NCI-H146 (cell line): ENCODE measurements at places on chromosomes 6 and 20.

DNA sequence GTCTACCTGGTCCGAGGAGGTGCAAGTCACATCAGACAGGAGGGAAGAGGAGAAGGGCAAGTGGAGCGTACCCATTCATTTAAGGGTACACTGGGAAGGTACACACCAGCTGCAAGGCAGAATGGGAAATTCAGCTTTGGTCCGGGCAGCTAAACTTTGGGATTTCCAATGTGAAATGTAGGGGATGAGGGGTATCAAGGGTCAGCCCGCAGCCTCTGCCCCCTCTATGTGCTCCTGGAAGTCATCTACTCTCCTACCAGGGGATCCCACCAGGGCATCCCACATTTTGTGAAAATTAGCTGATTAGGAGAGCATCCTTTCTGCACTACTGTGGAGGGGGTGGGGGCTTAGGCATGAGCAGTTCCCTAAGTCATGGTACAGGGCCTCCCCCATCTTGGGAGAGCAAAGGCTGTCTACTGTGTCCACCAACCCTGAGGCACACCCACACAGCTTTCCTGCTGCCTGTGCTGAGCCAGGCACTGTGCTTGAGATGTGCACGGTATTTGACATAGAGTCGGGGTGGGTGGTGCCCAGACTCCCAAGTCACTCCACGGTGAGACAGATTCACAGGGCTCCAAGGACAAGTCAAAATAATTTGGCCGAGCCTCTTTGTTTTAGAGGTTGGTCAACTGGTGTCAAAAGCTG lies 189.1 kb upstream of the SULF2 start:
- DNase-seq, result no peak

- DNase-seq, result no peak
These were observed 32.6 kb downstream of the SERINC1 start for GRCh38 chr6:122438975-122439374.

DNA sequence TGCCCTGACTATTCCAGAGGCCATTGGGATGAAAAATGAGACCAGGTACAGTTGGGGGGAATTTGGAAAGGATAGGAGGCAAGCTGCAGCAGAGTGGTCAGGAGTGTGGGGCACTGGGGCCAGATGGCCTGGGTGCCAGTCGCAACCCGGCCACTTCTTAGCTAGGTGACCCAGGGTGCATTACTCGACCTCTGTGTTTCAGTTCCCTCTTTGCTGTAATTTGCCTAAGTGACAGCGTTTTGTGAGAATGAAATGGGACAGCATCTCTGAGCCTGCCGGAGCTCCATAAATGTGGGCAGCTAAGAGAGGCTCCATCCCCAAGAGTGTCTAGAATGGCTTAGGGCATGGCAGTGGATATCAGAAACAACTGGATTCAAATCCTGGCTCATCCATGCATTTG lies 13.9 kb downstream of the LRFN2 start:
- DNase-seq, result no peak

DNA sequence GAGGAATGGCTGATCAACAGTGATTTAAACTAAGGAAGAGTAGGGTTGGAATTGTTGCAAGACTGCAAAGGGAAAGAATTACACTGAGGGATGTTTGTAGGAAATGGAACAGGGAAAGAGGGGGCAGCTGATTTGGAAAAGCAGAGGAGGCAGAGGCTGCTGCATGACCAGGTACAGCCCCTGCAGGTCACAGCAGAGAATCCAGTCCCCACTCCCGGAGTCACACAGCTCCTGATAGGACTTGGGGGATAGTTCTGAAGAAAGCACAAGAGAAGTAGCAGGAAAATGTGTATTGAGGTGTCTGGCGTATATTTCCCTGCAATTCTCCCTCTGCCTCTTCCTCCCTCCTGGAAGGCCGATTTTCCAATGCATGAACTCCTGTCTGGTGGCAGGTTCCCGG lies 92.5 kb upstream of the PDE10A start:
- DNase-seq, result no peak

GRCh38 chr20:44218446-44218845 lies 7.9 kb upstream of the OSER1 start:
- no peak for DNase-seq

- DNase-seq, result no peak
These were observed 451.0 kb upstream of the MAN1A1 start for GRCh38 chr6:119800526-119800925.

- no peak for DNase-seq
These were observed 88.3 kb downstream of the SH3BGRL2 start for GRCh38 chr6:79719248-79719960.

GRCh38 chr6:3868544-3868943 lies 19.4 kb downstream of the FAM50B start:
- no peak for DNase-seq

DNA sequence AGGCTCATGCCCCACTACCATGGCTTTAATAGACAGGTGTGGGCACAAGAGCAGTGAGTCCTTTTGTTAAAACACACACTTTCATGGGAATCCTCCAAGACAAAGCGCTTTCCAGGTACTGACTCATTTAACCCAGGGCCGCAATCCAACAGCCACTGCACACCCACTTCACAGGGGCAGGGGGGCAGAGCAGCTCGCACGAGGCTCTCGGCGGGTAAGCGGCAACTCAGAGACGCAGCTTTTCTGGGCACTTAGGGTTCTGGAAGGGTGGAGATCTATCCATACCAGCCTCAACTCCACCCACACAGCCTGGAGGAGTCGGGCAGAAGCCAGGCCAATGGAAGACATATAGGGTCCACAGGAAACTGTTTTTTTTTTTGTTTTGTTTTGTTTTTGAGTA lies 28.6 kb downstream of the PSMG4 start:
- DNase-seq, result no peak

DNA sequence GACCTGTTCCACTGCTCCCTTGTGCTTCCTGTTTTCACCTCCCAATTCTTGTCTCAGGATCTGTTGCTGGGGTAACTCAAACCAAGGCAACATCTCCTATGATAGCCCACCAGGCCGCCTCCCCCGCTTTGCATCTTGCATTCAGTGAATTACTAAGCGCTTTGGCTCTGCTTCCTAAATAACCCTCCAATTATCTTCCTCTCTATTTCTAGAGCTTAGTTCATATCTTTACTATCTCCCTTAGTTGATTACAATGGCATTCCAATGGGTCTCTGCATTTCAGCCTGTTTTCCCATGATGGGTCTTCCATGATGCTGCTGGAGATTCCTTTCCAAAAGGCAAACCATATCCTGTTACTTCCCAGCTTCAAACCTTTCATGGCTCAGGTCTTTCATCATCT lies 117.2 kb upstream of the FERMT1 start:
- no peak for DNase-seq

- no peak for DNase-seq
These were observed 1.7 kb upstream of the CBFA2T2 start for GRCh38 chr20:33488201-33488600.

DNA sequence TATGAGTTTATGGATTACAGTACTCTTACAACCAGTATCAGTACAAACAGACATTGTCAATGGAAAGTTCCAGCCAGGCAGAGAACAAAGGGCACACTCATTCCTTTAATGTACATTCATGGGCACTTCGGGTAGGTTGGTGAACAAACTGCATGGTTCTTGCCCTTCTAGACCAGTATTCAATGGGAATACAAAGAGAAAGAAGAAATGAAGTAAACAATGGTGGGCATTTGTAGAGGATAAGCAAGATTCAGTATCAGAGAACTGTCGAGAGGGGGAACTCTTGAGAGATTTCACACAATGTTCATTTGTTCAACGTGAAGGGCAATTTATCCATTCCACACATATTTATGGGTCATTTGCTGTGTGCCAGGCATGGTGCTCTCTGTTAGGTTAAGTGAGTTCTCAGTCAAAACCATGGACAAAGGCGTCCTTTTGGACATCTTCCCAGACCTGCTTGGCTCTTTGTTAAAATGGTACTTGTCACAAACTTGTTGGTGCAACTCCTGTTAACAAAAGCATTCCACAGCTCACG lies 714.8 kb downstream of the DHX35 start:
- DNase-seq, result no peak

DNA sequence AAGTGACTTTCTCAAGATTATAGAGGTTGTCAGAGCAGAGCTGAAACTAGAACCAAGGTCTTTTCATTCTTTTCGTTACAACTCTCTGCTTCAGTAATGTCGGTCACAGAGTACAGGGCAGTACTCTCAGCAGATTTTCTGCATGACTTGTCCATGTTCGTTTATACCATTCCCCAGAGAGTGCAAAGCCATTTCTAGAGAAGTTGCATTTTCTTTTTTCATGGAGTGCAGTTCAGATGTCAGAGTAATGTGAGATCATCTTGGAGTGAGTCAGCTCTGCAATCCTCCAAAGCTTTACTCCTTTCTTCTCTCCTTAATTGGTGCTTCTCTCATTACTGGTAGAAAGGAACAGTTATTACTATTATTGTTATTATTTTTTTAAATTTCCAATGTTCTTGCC lies 115.6 kb upstream of the B3GAT2 start:
- no peak for DNase-seq

DNA sequence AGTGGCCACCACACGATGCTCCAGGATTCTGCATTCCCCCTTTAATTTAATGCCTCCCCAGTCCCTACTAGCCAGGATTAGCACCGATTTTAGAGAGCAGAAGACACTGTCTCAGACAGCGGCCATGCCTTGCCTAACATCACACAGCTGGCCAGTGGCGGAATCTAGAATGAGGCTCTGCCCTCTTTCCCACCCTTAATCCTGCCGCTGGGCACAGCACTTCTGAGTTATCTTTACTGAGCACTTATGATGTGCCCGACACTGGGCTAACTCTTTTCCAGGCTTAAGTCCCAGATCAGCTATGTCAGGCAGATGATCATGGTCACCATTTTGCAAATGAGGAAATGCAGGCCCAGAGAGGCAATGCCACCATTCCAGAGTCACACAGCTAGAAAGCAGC lies 5.6 kb upstream of the BPIFA2 start:
- no peak for DNase-seq

DNA sequence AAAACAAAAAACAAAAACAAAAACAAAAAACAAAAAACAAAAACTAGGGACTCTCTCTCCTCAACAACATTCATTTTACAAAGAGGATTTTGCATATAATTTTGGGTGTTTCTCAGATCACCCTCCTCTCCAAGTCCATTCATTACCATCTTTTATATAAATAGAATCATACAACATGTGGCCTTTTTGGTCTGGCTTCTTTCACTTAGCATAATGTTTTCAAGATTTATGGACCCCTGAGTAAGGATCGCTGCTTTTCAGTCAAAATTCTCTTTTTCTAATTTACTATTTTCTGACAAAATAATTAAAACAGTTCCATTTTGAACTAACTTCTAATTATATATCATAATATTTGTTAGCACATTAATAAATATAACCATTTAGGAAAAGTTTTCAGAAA lies 94.8 kb downstream of the UBE3D start:
- DNase-seq, result no peak

DNA sequence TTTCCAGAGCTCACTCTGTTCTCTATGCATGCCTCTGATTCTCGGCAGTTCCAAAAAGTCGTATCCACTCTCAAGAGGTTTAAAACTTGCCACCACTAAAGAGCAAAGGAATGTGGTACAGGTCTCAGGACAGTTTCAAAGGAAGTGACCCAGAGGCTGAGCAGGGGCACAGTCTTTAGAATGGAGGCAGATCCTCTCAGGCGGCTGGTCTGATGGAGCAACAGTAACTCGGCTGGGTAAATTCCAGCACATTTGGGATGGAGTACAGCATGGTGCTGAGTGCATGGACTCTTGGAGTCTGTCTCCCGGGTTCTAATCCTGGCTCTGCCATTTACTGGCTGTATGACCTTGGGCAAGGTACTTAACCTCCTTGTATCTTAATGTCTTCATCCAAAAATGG lies 88.1 kb upstream of the BACH2 start:
- no peak for DNase-seq

GRCh38 chr20:37297066-37297736 lies 7.7 kb downstream of the MANBAL start:
- DNase-seq, result no peak

DNA sequence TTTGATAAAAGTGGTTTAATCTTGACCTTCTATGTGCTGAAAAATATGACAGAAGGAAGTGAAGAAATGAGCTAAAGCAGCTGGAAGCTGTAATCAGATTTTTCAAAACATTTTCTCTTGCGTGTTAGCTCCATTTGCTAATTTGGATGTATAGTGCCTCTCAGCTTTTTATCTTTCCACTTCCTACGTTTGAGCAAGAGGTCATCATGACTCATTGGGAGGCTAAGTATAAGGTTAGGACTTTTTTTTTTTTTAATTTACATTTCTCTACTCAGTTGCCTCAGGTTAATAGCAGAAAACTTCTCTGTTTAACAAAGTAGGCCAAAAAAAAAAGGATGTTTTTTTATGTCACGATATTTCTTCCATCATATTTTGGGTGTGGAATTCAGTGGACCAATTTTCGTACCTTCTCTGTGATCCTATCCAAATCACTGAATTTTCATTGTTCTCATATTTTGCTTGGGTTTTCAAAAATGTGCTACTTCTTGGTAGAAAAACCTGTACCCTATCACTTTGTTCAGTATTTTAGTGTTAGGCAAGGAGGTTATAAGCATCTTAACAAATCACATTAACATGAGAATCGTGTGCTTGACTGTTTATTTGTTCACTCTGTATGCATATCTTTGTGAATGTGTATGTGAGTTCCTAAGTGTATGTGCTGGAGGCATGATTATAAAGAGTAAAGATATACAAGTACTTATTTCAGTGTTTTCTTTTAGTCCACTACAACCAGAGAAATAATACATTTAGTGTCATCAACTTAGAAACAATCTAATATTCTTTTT lies 1028.3 kb upstream of the EYS start:
- DNase-seq, result no peak

DNA sequence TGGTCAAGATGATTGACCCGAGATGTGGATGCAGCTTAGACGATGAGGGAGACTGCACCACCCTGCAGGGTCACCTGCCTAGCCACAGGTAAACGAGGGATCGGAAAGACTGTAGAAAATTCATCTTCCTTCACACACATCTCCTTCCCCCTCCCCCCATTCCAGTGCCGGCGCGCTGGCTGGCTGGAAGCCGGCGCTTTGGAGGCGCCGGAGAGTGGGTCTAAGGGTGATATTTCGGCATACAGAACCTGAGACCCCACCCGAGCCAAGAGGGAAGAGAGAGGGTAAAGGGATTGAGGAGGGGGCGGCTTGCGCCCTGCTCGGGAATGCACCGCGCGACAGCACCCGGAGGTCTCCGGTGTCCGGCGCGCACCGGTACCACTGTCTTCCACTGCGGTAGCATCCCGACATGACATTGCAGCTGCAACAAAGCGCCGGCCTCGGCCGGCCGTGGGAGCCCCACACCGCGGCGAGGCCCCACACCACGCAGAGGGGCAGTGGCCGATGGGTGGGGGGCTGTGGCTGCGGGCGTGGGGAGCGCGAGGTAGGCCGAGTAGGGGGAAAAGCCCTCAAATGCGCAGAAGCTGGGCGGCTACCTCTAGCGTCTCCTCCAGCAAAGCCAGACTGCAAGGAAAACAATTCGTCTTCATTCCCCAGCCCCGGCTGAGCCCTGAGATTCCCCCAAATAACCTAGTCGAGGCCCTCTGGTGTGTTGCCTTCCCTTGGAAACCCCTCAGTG lies 984 bp downstream of the TNFRSF21 start:
- peak; percentile 49 for DNase-seq

DNA sequence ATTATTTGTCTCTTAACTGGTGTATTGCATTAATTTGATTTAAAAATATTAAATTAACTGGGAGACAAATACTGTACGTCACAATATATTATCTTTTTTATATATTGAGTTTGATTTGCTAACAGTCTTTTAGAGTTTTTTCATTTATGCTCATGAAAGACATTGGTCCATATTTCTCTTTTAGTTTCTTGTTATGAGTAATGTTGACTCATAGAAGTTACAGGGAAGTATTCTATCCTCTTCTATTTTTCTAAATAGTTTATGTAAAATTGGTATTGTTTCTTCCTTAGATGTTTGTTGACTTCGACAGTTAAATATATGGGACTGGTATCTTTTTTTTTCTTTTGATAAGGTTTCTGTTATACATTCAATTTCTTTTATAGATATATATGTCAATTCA lies 1115.6 kb upstream of the CITED2 start:
- no peak for DNase-seq
